Panc1 (cell line): ENCODE measurements at places on chromosomes 6 and 20. TPM values are rescaled to one million over a fixed set of nuclear protein-coding genes. Genes with fewer than 3 reads are reported as not detected.

Gene STX11
- 3.2 TPM for total RNA-seq

Gene BTN1A1
- total RNA-seq, result 0.10 TPM

Gene SEL1L2
- total RNA-seq, result not detected

Gene KCNK15
- total RNA-seq, result 7.4 TPM

Gene DDX27
- 63.4 TPM for total RNA-seq

Gene EFCAB8
- 1.1 TPM for total RNA-seq

Gene ANKEF1
- total RNA-seq, result 6.3 TPM

Gene HAO1
- 0.13 TPM for total RNA-seq

Gene CDH4
- not detected for total RNA-seq

Gene HSPA1A
- 169 TPM for total RNA-seq

Gene KIAA1755
- total RNA-seq, result 0.08 TPM

Gene POLH
- total RNA-seq, result 28.4 TPM

Gene PTCRA
- not detected for total RNA-seq

Gene CPNE5
- total RNA-seq, result 0.44 TPM

Gene NMBR
- total RNA-seq, result not detected

GRCh38 chr6:159468994-159469393, 224.0 kb downstream of the SOD2 start:
- DNase-seq, result no peak

- no peak for DNase-seq
Measured at GRCh38 chr6:26359765-26360164, 5.2 kb upstream of the BTN3A2 start.

DNA sequence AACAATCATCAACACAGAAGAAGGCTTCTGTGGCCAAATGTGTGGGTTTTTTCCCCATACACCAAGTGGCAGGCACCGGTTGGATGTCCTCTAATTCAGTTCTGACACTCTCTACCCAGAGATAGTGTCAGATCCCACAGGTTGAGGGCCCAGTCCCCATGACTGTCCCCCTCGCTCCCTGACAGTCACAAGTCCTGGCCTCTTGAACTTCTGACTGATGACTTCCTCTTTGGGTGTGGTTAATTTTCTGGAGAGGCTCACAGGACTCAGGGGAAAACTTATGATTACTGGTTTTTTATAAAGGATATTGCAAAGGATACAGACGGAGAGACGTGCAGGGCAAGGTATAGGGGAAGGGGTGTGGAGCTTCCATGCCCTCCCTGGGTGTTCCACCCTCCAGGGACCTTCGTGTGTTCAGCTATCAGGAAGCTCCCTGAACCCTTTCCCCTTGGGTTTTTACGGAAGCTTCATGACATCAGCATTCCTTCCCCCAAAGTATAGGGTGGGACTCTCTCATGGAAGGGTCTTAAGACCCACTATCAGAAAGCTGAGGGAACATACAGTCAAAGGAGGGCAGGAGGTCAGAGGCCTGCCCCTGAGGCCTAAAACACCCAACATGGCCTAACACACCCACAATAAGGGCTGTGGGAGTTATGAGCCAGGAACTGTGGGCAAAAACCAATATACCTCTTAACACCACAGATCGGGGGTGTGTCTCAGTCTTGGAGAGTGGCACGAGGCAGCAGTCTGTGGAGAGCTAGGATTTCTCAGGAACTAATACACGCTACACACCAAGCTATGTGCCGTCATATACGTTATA, 33.3 kb downstream of the FARS2 start:
- DNase-seq, result no peak

GRCh38 chr6:165662041-165662748, 846 bp downstream of the PDE10A start:
- no peak for DNase-seq

DNA sequence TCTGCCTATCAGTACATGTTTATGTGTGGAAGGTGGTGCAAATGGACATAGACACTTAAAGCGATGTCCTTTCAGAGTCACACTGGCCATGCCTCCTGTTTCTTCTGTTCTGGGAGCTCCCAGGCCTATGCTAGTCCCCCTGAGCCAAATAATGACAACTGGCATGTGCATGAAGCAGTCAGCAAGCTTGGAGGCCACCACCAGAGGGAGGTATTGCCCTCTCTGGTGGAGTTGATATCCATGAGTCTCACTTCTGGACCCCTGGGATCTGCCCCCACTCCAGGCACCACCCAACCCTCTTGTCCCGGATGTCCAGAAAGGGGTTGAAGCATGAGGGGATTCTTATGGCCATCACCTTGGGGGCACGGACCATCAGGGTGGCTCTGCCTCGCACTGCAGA, 172.2 kb downstream of the AIG1 start:
- no peak for DNase-seq

- DNase-seq, result no peak
Measured at GRCh38 chr6:159828074-159828473, 28.0 kb downstream of the PNLDC1 start.

DNA sequence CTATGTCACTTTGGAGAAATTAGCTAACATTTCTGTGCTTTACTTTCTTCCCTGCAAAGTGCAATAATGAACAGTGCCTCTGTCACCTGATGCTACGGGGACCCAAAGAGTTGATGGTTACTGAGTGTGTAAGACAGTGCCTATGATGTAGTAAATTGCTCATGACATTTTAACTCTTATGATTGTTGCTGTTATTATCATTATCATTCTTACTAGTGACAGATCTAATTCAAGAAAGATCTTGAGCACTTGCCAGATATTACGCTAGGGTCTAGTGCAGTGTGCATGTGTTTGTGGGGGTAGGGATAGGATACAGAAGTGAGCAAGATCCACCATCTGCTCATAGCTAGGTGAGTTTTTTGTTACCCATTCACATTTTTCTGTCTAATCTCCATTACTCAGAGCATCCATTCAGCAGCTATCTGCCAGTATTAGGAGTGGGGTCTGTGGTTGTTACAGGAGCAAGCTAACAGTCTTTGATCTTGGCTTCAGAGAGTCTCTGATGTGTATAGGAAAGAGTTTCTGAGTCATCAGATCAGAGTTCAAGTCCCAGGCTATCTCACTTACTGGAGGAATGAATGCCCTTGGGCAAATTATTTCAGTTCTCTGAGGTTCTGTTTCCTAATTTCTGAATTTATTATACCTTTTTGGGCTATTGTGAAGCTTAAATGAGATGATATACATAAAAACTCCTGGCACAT, 33.1 kb upstream of the DAAM2 start:
- DNase-seq, result no peak

DNA sequence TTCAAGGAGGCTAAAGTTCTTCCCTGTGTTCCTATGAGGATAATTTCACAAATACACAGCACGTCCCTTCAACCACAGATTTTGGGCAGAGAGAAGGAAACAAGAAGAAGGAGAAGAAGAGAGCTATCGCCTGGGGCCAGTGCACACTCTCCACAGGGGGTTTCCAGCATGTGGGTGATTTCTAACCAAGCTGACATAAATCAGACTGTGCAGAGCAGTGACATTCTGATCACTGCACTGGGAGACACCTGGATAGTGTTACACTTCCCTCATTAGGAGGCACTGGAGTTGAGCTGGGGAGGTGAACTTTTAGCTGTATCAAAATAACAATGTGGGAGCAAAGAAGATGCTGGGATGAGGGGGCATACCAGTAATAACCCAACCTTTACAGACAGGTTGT, 71.8 kb upstream of the CENPW start:
- DNase-seq, result no peak

- no peak for DNase-seq
Measured at GRCh38 chr6:139161817-139162284, 27.0 kb downstream of the HECA start.

- no peak for DNase-seq
Measured at GRCh38 chr20:23588434-23589403, 17.0 kb downstream of the CST9 start.

DNA sequence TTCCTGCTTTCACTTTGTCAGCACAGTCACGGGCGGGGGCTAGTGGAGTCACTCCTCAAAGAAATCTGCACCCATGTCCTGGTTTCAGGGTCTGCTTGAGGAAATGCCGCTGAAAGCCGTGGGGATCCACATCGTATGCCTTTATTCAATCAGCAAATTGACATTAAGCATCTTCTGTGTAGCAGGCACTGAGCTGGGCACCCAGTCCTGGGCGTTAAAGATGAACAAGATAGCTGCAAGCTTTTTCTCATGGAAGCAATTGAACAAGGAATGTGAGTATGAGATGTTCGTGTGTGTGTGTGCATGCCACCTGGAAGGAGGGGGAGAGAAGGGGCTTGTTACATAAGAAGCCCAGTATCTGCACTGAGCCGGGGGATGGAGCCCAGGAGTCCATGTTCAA, 243.9 kb downstream of the SMOC2 start:
- no peak for DNase-seq

DNA sequence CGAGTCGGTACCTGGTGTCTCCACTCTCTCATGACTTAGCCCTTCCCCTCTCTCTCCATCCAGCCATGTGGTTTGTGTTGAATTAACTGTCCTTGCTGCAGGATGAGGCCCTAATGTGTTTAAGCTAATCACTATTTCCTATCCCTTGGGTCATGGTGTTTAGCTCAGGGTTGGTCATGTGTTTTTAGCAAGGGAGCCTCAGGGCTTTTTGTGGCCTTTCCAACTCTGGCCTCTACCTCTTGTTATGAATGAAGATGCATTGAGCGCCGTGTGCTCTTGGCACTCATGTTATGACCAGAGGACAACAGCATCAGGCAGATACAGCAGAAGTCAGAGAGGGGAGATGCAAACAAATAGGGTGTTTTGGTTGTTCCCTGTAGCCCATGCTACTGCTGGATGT, 674.2 kb upstream of the FLRT3 start:
- DNase-seq, result no peak

GRCh38 chr6:125245523-125246264, 56.1 kb downstream of the HDDC2 start:
- no peak for DNase-seq

DNA sequence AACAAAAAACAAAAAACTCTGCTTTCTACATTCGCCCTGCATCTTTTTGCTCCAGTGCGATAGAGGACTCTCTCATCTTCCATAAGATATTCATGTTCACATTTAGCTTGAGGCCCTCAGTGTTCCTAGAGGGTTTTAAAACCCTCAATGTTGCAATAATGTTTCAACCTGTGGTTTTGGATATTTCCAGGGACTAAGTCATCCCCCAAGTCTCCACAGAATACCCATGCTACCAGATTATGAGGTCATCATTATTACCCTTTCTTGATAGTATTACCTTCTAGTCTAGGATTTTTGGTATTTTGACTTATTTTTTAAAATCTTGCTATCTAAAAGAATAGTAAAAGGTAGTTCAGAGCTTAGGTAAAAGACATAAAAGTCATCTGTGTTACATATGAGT, 480.5 kb upstream of the ID4 start:
- no peak for DNase-seq

GRCh38 chr6:91083211-91083610, 496.3 kb upstream of the MAP3K7 start:
- no peak for DNase-seq

GRCh38 chr6:57303931-57304681, 13.3 kb upstream of the PRIM2 start:
- DNase-seq, result no peak

GRCh38 chr6:32223258-32224235, at the start of gene NOTCH4:
Gene NOTCH4 (minus strand): TSS chr6:32224067. CDS start chr6:32223928, 139 bp downstream.
- no peak for DNase-seq

GRCh38 chr6:44058617-44059358, 68.5 kb downstream of the MRPL14 start:
- DNase-seq, result peak; percentile 85

GRCh38 chr20:5845681-5846615, 95.7 kb downstream of the SHLD1 start:
- no peak for DNase-seq

- no peak for DNase-seq
Measured at GRCh38 chr6:53984581-53984980, 126.7 kb upstream of the MLIP start.

- no peak for DNase-seq
Measured at GRCh38 chr6:112298021-112298745, 43.8 kb upstream of the LAMA4 start.

DNA sequence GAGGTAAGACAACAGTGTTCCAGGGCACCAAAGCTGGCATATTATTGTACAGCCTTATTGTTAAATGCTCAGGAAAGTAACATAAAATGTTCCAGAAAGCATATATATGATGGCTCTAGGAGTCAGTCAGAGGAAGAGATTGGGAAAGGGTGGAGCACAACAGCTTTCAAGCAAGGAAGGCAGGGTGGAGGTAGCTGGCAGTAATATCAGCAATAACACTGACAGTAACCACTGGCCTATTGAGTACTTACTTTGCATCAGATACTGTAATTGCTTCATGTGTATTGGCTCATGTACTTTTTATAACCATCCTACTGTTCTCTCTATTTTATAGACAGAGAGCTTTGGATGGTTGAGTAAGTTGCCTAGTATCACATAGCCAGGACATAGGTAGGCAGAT, 830.2 kb downstream of the DHX35 start:
- DNase-seq, result no peak

GRCh38 chr6:13712599-13712898, 914 bp upstream of the RANBP9 start:
- DNase-seq, result no peak

- DNase-seq, result no peak
Measured at GRCh38 chr20:55649254-55649653, 356.1 kb downstream of the CBLN4 start.

DNA sequence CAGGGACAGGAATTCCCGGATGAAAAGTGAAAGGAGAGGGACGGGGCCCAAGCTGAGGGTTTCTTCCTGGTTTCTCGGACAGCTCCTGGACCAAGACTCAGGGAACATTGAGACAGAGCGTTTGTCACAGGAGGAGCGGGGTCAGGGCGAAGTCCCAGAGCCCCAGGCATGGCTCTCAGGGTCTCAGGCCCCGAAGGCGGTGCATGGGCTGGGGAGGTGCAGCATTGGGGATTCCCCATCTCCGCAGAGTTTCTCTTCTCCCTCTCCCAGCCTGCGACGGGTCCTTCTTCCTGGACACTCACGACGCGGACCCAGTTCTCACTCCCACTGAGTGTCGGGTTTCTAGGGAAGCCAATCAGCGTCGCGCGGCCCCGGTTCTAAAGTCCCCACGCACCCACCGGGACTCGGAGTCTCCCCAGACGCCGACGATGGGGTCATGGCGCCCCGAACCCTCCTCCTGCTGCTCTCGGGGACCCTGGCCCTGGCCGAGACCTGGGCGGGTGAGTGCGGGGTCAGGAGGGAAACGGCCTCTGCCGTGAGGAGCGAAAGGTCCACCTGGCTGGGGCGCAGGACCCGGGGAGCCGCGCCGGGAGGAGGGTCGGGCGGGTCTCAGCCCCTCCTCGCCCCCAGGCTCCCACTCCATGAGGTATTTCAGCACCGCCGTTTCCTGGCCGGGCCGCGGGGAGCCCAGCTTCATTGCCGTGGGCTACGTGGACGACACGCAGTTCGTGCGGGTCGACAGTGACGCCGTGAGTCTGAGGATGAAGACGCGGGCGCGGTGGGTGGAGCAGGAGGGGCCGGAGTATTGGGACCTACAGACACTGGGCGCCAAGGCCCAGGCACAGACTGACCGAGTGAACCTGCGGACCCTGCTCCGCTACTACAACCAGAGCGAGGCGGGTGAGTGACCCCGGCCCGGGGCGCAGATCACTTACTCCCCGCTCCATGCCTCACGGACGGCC, 54.6 kb upstream of the POLR1H start:
- DNase-seq, result no peak

DNA sequence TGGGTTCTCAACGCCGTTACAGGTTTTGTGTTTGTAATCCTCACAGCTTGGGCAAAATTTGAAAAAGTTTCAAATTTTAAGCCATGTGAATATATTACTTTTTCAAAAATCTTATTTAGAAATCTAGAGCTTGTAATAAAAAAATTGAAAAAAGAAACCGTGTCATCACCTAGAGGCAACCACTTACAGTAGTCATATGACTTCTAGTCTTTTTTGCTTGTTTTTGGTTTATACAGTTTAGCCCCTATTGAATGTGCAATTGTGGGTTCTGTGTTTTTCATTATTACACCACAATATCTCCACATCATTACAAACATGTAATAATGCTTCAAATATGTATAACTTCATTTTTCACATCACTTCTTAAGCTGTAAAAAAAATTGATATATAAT, 888 bp downstream of the DYNLRB1 start:
- DNase-seq, result no peak
